ENCODE measurements at places on chromosomes 12 and 14. TPM values are rescaled to one million over a fixed set of nuclear protein-coding genes. Genes with fewer than 3 reads are reported as not detected.

DNA sequence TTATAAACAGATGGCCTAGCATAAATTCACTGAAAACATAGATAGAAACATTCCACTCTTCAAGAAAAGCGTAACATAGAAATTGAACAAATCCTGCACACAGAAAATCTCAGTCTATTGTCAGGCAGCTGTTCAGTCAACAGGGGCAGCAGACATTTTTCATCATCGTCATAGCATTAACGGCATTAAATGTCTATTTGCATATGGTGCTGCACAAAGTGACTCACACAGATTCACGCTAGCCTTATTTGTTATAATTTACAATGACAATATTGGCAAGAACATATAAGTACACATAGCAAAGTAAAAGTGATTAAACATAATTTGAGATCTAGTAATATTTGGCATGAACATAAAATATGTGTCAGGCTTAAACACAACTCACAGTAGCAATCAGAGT is 95.7 kb downstream of the CEP128 start:
- H3K4me1 ChIP-seq, result no peaks in the 10 kb centered on the region
- H3K27ac ChIP-seq, result no peak overlapping the region
- H3K27me3 ChIP-seq, result no peaks in the 10 kb centered on the region

- peaks cover 4% of the 10 kb centered on the region for H3K4me1 ChIP-seq
- no peak within 1 kb of the TSS for H3K4me3 ChIP-seq
- peaks cover 83% of the 10 kb centered on the region for H3K36me3 ChIP-seq
- peak; percentile 50 for DNase-seq
- H3K27me3 ChIP-seq, result no peaks in the 10 kb centered on the region
These were observed at the start of gene EID3 for GRCh38 chr12:104303538-104304151. TSS of gene EID3 (plus strand) at chr12:104303739. CDS start at chr12:104303935, 196 bp downstream.

- H3K36me3 ChIP-seq, result no peaks in the 10 kb centered on the region
- H3K4me1 ChIP-seq, result no peaks in the 10 kb centered on the region
- no peaks in the 10 kb centered on the region for H3K27me3 ChIP-seq
- DNase-seq, result peak; percentile 66
- no peak overlapping the region for H3K27ac ChIP-seq
These were observed 85.4 kb downstream of the WSCD2 start for GRCh38 chr12:108214486-108214885.

CCER1 gene
- total RNA-seq, result not detected

DRAM1 gene
- 4.2 TPM for total RNA-seq

GRCh38 chr12:108622921-108623514 is 10.7 kb downstream of the SELPLG start:
- no peaks in the 10 kb centered on the region for H3K36me3 ChIP-seq
- no peak overlapping the region for H3K27ac ChIP-seq
- no peaks in the 10 kb centered on the region for H3K27me3 ChIP-seq
- H3K4me3 ChIP-seq, result no peak overlapping the region
- no peak for DNase-seq
- peaks cover 33% of the 10 kb centered on the region for H3K4me1 ChIP-seq

RNF212B gene
- not detected for total RNA-seq

GRCh38 chr14:44494137-44494536 is 12.9 kb downstream of the FSCB start:
- H3K27ac ChIP-seq, result no peak overlapping the region
- no peaks in the 10 kb centered on the region for H3K27me3 ChIP-seq
- no peaks in the 10 kb centered on the region for H3K4me1 ChIP-seq
- no peak overlapping the region for H3K4me3 ChIP-seq
- DNase-seq, result no peak

DNA sequence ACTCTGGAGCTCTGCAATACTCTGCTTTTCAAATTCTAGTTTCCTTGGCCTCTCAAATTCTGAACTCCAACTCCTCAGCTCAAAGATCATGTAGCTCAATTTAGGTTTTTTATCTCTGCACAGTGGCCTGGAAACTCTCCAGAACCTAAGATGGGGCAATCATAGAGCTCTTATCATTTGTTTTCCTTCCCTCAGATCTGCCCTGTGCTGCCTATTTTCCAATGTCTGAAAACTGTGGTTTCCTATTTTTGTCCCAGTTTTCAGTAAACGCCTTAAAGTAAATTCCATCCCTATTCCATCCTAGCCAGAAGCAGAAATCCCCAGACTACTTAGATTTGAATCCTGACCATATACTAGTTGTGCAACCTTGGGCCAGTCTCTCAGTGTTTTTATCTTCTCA is 73.2 kb downstream of the CEP83 start:
- H3K4me1 ChIP-seq, result peaks cover 6% of the 10 kb centered on the region
- no peak overlapping the region for H3K27ac ChIP-seq

- no peak overlapping the region for H3K4me3 ChIP-seq
- H3K27me3 ChIP-seq, result no peaks in the 10 kb centered on the region
- H3K36me3 ChIP-seq, result no peaks in the 10 kb centered on the region
These were observed 4.1 kb upstream of the LMO3 start for GRCh38 chr12:16610001-16610585.

GRCh38 chr12:18283831-18284230 is 22.5 kb downstream of the PIK3C2G start:
- H3K27ac ChIP-seq, result no peak overlapping the region
- H3K4me3 ChIP-seq, result no peak overlapping the region
- no peaks in the 10 kb centered on the region for H3K4me1 ChIP-seq
- H3K36me3 ChIP-seq, result no peaks in the 10 kb centered on the region

DNA sequence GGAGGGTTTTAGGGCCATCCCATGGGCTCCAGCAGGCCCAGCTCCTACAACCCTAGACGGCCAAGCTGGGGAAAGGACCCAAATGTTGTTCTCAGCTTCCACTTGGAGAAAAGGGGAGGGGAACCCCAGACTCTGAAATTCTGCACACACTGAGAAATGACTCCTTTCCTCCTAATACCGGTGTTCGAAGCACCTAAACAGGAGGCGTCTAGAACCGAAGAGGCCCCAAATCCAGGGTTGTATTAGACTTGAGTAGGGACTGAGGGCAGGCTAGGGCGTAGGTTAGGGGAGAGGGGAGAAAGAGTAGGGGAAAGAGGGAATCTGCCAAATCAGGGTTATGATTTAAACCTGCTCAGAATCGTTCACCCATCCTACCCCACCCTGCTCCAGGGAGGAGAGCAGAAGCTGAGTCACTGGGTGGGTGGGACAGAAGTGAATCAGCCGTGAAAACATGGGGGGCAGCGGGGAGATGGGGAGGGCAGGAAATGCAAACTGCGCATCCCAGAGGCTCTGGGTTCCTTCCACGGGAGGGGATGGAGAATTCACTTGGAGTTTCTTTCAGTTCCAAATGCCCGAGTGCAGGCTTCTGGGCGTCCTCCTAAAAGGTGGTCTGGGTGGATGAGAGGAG is 1.0 kb downstream of the IGFBP6 start:
- no peaks in the 10 kb centered on the region for H3K36me3 ChIP-seq
- H3K4me3 ChIP-seq, result peak overlapping the region; percentile 44
- peaks cover 42% of the 10 kb centered on the region for H3K4me1 ChIP-seq
- no peak for DNase-seq
- no peaks in the 10 kb centered on the region for H3K27me3 ChIP-seq
